ENCODE measurements at places on chromosomes 5 and 9. TPM values are rescaled to one million over a fixed set of nuclear protein-coding genes. Genes with fewer than 3 reads are reported as not detected.

CAMSAP1 gene
- total RNA-seq, result 31.6 TPM

APBA1 gene
- 0.34 TPM for total RNA-seq

RNF183 gene
- 0.39 TPM for total RNA-seq

RANBP17 gene
- total RNA-seq, result not detected

MELK gene
- total RNA-seq, result not detected

SUSD3 gene
- 41.0 TPM for total RNA-seq

PPIC gene
- total RNA-seq, result not detected

DNA sequence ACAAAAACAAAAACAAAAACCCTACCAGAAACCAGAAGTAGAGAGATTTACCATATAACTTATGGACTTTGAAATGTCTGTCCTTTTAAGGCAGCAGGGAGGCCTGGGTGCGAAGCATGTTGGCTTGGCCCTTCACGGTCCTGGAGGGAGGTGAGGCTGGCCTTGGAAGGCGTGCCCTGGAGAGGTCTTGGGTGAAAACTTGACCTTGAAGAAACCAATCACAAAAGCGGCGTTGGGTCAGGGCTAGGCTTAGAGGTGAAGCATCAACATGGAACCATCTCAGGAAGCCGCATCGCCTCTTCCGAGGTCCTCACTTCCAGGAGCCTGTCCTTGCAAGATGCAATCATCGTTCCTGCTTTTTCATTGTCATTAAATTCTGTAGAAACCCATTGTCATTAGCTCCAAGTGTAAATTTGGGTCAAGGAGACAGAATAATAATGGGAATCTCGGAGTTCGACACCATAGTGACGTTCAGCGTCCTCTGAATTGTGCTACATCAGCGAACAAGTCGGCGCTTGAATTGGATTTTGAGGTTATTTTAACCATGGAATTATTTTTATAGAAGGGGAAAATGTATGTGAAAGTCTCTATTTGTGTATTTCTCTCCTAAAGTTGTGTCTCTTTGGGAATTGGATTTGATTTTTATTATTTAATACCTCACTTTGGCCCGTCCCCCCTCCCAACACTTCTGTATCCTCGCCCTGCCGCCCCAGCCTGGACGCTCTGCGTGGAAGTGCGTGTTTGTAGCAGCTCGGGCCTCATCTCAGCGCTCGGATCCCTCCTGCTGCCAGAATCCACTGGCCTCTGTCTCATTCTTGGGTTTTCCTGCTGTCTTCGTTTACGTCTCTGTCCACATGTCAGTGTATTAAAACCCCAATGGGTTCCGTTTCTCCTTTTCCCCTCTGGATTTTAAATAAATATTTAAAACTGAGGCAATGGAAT is 11.1 kb upstream of the ORM1 start:
- no peaks in the 10 kb centered on the region for H3K27me3 ChIP-seq
- H3K4me1 ChIP-seq, result no peaks in the 10 kb centered on the region
- no peak overlapping the region for H3K4me3 ChIP-seq
- no peak overlapping the region for H3K27ac ChIP-seq
- DNase-seq, result no peak

DNA sequence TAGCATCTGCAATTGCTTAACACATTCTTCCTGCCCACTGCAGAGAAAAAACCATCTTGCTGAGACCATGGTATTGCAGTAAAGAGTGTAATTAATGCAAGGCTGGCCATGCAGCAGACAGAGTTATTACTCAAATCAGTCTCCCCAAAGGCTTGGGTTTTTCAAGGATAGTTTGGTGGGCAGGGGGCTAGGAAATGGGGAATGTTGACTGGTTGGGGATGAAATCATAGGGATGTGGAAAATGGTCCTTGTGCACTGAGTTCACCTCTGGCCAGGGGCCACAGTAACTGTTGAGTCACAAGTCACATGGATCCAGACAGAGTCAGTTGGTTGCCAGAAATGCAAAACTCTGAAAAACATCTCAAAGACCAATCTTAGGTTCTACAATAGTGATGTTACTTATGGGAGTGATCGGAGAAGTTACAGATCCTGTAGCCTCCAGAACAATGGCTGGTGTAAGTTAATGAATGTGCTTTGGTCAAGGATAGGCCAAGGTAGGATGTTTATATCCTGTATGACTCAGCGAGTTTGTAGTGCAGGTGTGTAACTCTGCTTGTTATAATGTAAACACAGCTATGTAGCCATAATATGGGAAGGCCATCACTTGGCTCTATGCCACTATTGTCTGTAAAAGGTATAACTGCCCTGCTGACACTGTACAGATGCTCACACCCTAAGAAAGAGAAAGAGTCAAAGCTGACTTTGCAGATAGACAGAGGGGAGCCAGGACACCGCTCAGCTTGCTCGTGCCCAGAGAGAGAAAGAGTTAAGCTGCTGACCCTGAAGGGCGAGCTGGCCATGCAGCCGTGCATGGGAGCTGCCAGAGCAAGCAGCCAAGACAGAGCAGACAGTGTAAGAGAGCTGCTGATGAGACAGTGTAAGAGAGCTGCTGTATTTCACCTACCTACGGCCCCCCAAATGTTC is 27.2 kb downstream of the C9orf152 start:
- H3K27ac ChIP-seq, result no peak overlapping the region
- H3K36me3 ChIP-seq, result no peaks in the 10 kb centered on the region
- peaks cover 2% of the 10 kb centered on the region for H3K4me1 ChIP-seq
- H3K4me3 ChIP-seq, result no peak overlapping the region
- DNase-seq, result no peak

- peaks cover 80% of the 10 kb centered on the region for H3K36me3 ChIP-seq
- H3K4me1 ChIP-seq, result peaks cover 6% of the 10 kb centered on the region
- no peak overlapping the region for H3K4me3 ChIP-seq
Measured at GRCh38 chr5:96902876-96903275, 26.6 kb downstream of the ERAP2 start.
